ENCODE measurements at places on chromosomes 12 and 14.

DNA sequence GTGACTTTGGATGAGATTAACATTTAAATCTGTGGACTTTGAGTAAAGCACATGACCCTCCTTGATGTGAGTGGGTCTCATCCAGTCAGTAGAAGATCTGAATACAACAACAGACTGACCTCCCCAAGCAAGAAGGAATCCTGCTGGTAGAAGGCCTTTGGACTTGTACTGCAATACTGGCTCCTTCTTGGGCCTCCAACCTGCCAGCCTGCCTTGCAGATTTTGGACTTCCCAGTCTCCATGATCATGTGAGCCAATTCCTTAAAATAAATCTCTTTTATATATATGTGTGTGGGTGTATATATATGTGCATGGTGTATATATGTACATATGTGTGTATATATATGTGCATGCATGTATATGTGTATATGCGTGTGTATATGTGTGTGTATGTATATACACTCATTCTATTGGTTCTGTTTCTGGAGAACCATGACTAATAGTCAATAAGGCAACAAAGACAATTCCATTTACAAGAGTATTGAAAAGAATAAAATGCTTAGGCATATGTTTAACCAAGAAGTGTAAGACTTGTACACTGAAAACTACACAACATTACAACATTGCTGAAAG, 183.8 kb downstream of the STXBP6 start:
- no peak for DNase-seq

- no peak for DNase-seq
These were observed 646.1 kb upstream of the TMEM132C start for GRCh38 chr12:127620735-127621355.

GRCh38 chr12:5085896-5086295, 42.2 kb downstream of the KCNA5 start:
- no peak for DNase-seq

DNA sequence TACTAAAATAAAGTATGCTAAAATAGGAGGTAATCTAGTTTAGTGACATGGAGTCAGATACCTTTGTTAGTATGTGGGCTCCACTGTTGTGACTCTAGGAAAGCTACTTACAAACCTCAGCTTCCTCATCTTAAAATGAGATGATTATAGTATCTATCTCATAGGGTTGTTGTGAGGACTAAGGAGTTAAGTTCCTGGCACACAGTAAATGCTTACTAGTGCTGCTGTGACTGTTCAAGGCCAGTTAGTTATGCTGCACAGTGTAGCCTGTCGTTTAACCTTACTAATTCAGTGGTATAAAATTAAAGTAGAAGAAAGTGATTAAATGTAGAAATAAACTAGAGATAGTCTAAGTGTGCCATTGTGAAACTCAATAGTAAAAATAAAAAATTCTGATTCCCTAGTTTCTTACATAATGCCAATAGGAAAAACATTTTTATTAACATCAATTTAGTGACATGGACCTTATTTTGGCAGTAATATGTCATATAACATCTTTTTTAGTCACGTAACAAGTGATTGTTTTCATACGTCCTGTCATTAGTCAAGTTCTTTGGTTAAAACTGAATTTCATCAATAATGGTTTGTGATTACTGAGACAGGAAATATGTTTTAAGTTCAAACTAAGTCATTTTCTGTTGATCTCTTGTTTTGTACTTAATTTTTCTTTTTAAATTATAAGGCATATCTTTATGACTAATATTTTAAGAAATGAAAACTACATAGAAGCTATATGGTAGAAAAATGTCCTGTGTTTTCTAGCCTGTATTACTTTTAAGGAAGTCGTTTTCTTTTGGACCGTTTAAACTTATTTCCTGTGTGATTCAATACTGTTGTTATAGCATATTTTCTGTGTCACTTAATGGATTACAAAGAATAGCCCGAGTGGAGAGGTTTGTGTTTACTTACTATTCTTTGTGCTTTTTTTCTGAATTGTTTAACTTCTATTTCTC, 74.0 kb downstream of the PCNX1 start:
- DNase-seq = no peak

GRCh38 chr12:27653661-27654060, 42.6 kb upstream of the REP15 start:
- no peak for DNase-seq
